ENCODE measurements at places on chromosomes 3 and 15. TPM values are rescaled to one million over a fixed set of nuclear protein-coding genes. Genes with fewer than 3 reads are reported as not detected.

- no peaks in the 10 kb centered on the region for H3K27me3 ChIP-seq
- H3K4me3 ChIP-seq = no peak overlapping the region
- H3K36me3 ChIP-seq = no peaks in the 10 kb centered on the region
Observed at GRCh38 chr3:62559831-62560445, 186.6 kb upstream of the FEZF2 start.

BSN gene
- total RNA-seq = 0.09 TPM

DNA sequence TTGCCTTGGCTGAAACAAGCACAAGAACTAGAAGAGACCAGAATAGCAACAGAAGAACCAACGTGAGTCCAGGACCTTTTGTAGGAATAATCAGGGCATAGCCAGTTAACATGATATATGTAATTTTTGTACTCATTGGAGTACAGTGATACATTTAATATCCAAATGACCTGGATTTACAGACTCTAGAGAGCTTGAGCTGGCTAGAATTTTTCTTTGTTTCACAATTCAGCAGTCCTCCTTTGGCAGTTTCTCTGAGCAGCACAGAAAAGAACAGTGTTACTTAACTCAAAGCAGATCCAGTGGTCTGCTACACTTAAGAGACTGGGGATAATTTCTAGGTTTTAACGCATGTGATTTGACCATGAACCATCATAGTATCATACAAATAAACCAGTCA is 245.7 kb downstream of the ADAMTSL3 start:
- no peaks in the 10 kb centered on the region for H3K36me3 ChIP-seq
- no peak for DNase-seq
- H3K27ac ChIP-seq = no peak overlapping the region
- no peak overlapping the region for H3K4me3 ChIP-seq
- H3K4me1 ChIP-seq = no peaks in the 10 kb centered on the region

DUOXA1 gene
- total RNA-seq = not detected

SNX33 gene
- total RNA-seq = 4.1 TPM

GMNC gene
- total RNA-seq = not detected

Measured in activated CD4-positive, alpha-beta T cell treated with anti-CD3 and anti-CD28 coated beads, Interleukin-2, amount 10 ng/mL, durations not matched to agents 24 days and 14 days (primary cell).